OCI-M1 (cell line): ENCODE measurements at places on chromosomes 11 and 22.

DNA sequence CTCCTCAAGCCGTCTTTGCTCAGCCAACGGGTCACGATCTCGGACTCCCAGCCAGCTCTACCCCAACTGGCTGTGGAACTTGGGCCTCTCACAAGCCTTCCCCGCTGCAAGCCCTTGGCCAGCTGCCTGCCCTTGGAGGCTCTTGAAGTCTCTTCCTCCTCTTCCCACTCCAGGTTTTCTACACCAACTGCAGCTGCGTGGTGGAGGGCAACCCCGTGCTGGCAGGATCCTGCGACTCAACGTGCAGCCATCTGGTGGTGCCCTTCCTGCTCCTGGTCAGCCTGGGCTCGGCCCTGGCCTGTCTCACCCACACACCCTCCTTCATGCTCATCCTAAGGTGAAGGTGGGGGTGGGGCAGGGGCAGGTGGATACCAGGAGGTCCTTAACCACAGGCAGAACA, 40.5 kb upstream of the TPBGL start:
- DNase-seq = no peak

GRCh38 chr11:94309757-94310156, 5.4 kb downstream of the IZUMO1R start:
- no peak for DNase-seq

DNA sequence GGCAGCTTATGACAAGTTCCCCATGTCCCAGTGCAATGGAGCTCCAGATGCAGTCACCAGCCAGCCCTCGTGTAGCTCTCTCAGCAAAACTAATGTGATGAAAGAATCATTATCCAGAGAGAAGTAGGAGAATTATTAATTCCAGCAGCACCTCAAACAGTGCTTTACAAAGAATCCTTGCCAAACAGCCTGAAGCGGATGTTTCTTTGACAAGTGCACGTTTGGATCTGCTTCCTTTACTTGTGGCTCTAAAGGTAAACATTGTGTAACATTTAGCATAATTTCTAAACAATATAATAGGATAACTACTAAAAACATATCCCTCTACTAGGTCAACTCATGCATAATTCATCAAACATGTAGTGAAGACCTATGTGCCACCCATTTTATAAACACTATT, 197.0 kb downstream of the FAM181B start:
- DNase-seq = no peak

- DNase-seq = no peak
Observed at GRCh38 chr11:108643974-108644373, 20.9 kb upstream of the DDX10 start.

GRCh38 chr11:61295596-61295926, 445 bp upstream of the VWCE start:
- DNase-seq = no peak
